ENCODE measurements at places on chromosomes 2 and 18.
A peak's percentile ranks its signal among the peaks of the same experiment; 100 is the strongest.

DNA sequence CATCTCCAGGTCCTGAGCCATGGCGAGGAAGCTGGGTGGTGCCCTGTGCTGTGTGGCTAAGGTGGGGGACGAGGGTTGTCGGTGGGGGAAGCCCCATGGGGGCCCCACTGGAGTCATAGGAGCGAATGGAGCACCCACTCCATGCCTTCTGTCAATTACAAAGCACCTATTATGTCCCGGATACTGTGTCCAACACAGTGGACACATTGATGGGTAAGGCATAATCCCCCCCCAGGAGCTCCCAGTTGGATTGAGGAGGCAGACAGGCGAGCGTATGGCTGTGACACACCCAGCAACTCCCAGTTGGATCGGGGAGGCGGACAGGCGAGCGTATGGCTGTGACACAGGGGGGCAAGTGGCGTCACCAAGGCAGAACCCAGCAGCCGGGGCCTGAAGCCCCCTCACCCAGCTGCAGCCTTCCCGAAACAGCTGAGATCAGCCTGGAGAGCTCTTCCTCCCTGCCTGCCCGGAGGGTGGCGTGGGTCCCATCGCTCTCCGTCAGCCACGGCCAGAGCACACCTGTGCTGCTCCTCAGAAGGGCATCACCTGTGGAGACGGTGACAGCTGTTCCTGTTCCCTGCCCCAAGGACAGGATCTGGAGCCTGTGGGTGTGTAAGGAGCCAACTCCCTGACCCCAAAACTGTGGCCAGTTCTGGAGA, 69.6 kb downstream of the HPCAL1 start:
- DNase-seq = no peak

GRCh38 chr2:198852248-198852647, 605.5 kb downstream of the SATB2 start:
- DNase-seq = no peak

DNA sequence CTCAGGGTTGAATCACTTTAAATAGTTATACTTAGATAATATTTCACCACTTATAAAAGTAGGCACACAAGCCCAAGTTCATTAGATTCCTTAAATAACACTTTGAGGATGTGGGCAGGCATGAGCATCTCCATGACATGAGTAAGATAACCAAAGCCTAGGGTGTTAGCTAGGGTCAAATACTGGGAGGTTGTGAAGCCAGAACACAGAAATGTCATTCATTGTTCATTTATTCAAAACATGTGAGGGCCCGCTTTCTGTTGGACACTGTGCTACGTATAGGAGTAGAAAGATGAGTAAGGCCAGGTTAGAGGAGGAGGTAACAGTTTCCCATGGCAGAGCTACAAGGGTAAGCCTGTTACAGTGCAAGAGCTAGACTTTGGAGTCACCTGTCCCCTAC, 93.5 kb upstream of the NEDD4L start:
- DNase-seq = no peak

- DNase-seq = no peak
Measured at GRCh38 chr18:78813156-78813555, 166.5 kb upstream of the SALL3 start.

DNA sequence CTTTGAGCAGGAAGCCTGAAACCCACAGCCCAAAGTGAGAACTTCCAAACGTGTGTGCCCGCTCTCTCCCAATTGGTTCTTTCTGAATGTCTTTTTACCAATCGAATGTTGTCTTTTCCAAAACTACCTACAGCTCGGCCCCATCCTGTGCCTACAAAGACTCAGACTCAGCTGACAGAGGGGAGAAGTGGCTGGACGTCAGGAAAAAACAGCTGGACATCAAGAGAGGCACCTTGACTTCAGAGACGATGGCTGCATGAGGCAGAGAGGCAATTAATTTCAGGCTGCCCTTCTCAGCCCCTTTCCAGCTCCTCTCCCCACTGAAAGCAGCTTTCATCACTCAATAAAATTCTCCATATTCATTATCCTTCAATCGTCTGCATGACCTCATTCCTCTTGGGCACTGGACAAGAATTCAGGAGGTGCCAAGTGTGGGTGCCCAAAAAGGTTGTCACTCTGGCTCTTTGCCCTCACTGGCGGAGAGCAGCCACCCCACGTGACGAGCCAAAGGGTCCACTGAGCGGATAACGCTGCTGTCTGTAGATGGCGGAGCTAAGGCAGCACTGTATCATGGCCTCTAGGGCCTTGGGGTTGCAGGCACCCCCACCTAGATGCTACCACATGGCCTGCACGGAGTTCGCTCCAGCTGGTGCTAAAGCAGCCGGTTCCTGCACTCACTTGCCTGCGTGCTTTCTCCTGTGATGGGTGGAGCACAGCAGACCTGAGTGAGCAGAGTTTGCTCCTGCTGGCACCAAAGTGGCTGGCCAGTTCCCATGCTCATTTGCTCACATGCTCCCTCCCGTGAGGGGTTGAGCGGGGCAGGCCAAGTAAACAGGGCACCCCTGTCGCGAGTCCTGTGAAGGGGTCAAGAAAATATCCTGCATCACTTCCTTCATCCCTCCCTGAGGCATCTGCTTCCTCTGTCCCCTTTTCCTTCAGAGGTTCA, 37.9 kb downstream of the FAM210A start:
- DNase-seq = no peak

DNA sequence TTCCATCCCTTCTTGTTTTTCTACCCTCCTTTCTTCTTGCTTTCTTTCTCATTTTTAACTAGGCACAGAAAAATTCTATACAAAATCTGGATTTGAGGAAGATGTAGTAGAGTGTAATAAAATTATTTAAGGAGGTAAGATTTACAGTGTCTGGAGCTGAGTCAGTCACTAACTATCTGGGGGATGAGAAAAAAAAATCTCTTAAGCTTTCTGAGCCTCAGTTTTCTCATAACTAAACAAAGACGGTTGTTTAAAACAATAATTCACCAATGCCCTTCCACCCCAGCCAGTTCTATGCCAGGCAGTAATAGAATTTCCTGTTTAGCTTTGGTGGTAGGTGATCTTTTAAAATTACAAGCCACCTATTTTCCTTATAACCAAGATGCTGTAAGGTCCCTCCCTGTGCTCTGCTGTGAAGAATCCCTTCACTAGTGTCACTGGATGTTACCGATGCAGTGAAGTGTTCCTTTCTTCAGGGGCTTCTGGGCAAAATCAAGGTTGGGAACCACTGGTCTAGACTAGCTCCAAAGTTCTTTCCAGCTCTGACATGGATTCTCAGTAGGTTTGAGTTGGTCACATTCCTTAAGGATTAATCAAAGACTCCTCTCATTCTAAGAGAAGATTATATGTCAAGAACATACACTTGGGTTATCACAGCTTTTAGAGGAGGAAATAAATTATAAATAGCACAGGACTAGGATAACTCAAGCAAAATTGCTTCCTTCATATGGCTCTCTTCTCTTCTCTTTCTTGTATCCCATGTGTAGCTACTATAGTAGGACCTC, 289.0 kb downstream of the CDH2 start:
- DNase-seq = no peak

- DNase-seq = peak; percentile 69
Measured at GRCh38 chr2:200455958-200456421, 53.9 kb downstream of the KCTD18 start.

GRCh38 chr2:46460241-46460921, 19.0 kb upstream of the TMEM247 start:
- DNase-seq = no peak

DNA sequence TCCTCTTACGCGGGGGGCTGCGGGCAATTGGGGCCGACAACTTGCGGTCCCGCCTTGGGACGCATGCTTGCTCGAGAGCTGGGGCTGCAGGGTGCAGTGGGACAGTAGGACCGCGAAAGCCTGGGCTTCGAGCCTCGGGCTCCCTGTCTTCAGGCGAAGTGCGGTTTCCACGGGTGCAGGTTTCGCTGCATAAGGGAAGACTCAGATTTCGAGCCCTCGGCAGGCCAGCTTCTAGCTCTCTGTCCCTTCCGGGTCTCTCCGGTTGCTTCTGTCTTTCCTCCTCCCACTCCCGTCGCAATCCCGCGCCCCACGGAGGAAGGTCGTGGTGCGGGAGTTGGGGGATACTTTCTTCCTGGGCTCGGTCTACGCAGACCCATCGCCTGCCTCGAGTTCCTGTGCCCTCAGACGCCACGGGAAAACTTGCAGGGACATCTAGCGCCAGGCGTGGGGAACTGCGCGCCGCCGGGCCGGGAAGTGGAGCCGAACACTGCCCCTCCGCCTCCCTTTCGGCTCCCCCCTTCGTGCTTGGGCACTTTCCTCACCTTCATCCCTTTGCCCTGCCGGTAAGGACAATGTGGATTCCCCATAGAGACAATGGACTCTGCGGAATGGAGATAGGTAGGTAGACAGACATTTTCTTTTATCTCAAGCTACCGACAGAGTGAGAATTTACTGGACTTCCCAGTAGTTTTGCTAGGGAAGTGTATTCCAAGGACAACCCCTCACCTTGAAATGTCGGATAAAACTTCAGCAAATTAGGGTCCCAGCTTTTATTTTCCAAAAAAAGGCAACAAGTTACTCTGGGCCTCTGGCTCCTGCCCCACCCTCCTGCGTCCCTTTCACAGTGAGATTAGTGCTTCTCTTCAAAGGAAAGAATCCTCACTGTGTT, 4.2 kb upstream of the HOXD13 start:
- DNase-seq = no peak

GRCh38 chr2:51813247-51813646, 781.3 kb upstream of the NRXN1 start:
- DNase-seq = no peak

GRCh38 chr18:60146220-60146960, 226.2 kb downstream of the MC4R start:
- DNase-seq = no peak

DNA sequence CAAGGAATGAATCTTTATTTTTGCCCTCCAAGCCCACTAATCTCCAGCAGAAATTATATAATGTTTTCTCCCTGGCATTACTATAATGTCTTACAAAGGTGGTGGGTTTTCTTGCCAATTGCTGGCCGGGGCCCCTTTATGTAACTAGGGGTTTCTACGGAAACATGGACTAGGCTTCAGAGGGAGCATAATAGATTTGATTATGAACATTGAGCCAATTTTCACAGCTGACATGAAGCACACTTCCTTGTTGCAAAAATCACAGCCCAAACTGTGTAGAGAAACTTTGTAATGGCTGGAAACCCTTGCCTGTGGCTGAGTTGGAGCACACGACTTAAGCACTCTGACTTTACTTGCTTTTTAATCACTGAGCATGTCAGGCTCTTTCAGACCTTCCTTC, 3.8 kb upstream of the CYRIA start:
- no peak for DNase-seq

DNA sequence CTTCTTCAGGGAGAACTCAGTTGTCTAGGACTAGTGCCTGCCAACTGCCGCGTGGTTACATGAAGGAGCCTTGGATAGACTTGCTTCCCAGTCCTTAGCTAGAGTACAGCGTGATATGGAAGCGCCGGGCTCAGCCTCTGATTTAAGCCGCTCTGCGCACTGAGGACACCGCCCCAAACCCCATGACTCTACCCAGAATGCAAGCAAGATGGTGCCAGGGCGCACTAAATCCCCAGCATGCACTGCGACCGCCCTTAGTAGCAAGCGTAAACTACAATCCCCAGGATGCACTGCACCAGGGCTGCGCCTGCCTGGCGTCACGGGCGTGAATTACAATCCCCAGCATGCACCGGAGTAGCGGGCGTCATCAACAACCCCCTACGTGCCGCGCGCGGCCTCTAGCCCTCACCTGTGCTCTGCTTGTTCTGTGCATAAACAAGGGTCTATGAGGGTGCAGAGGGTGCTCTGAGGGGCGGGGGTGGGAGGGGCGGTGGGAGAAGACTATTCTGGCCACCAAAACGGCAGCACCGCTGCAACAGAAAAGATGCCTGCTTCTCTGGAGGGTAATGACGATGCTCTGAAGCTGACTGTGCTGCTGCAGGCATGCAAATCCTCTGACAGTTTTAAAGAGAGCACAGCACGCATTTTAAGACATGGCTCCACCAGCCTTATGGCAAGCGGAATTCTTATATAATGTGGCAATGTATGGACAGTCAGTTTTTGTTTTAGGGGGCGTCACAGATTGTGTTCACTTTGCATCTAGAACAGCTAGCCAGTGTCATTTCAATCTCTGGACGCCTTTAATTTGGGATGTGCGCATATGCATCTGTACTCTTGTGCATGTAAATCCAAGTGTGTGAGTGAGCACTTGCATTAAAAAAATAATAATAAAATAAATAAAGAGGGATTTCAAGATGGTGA, 282.5 kb upstream of the MYT1L start:
- peak; percentile 70 for DNase-seq

DNA sequence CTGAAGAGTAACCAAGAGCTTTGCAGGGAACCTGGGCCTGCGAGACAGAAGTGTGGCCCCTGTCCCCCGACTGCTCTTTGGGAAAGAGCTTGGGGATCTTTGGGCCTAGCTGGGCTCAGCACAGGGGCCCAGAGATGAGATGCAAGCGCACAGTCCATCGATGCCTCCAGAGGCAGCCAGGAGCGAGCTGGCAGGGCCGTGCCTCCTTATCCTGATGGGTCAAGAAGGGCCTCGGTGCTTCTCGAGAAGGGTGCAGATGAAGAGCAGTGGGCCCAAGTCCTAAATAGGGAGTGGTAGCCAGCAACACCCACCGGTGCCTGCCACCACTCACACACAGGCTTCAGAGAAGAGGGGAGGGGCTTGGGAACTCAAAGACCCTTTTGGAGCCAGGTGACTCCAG, 17.6 kb downstream of the KCNK3 start:
- no peak for DNase-seq

GRCh38 chr2:41626936-41627335, 420.9 kb upstream of the PKDCC start:
- no peak for DNase-seq

GRCh38 chr2:36729067-36729466, 32.6 kb downstream of the VIT start:
- no peak for DNase-seq

- no peak for DNase-seq
Measured at GRCh38 chr2:425243-425642, 137.4 kb upstream of the ALKAL2 start.

DNA sequence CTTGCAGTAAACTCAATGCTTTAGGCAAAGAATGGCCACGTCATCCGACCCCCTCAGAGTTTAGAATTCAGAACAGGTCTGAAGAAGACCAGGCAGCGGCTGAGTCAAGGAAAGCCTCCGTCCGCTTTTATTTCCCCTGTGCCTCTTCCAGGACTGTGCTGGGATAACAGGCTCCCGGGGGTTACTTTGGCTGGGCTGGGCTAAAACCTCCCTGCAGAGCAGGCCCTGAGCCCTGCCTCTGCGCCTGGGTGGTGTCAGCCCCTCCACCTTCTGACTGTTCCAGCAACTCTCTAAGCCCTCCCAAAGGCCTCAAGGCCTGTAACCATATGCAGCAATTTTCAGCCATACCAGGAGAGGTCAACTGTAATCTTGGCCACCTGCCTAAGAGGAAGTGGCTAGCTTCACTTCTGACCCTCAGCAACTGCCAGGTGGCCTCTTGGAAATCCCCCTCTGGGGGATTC, 166.5 kb downstream of the RPIA start:
- peak; percentile 51 for DNase-seq

- no peak for DNase-seq
Measured at GRCh38 chr2:135820003-135820618, 16.9 kb downstream of the LCT start.

DNA sequence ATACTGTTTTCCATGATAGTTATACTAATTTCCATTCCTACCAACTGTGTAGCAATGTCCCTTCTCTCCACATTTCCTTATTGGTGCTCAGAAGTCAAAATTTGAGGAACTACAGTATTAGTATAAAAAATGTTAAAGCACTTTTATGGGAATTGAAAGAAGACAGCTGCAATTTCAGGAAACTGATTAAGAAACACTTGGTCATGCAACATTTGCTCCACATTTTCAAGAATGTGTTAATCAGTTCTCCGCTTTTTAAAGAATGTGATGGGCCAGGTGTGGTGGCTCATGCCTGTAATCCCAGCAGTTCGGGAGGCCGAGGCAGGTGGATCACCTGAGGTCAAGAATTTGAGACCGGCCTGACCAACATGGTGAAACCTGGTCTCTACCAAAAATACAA, 33.6 kb upstream of the MGAT4A start:
- peak; percentile 26 for DNase-seq
